Fibroblast of gingiva (primary cell): ENCODE measurements at places on chromosomes 5 and 9.
A peak's percentile ranks its signal among the peaks of the same experiment; 100 is the strongest.

- no peak for DNase-seq
These were observed 17.8 kb downstream of the CDKN2A start for GRCh38 chr9:21976334-21976875.

- no peak for DNase-seq
These were observed 3.4 kb downstream of the LRRC70 start for GRCh38 chr5:62581836-62582597.

GRCh38 chr5:126443374-126443851 lies 20.2 kb downstream of the GRAMD2B start:
- no peak for DNase-seq

DNA sequence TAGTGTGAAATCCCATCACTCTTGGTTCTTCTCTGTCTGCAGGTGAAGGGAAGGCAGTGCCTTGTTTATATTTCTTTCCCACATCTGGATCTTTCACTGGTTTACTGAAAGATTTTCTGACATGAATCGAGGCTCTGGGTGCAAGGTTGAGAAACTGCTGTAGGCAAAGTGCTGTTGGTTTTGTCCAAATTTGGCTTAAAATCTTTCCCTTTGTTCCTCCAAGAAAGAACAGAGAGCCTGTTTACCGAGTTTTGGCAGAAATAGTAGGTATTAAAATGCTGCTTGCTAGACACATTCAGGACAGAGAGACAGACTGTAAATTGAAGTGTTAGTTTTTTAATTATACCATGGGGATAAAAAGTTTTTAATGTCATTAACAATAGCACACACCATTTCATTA lies 21.5 kb downstream of the SKP2 start:
- DNase-seq, result no peak

DNA sequence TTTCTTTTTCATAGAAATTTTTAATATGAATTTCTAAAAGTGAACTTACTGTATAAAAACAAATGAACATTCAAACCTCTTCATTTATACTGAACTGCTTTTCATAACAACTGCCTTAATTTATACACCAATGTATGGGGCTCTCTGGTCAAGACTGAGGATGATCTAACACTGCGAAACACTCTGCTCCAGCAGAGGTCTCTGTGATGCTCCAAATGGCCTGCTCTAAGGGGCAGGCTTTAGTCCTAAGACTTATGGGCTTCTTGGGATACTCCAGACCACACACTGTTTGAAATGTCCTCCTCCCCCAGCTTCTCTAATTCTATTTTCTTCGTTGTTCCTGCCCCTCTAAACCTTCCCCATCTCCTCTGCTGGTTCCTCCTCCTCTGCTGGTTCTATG lies 58.5 kb downstream of the LIFR start:
- peak; percentile 11 for DNase-seq

DNA sequence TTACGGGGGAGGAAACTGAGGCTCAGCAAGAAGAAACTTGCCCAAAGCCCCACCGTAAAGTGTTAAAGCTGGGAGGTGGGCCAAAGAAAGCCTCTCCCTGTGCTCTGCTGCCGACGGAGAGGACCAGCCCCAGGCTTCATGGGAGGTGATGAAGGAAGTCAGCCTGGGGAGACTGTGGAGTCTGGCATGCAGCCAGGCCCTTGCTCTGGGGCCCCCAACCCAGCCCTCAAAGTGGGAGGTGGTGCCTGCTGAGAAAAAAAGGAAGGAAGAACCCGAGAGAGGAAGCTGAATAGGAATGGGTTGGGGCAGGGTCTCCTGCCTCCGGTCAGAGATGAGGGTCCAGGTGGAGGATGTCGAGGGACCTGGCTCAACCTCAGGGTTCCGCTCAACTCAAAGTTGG lies 3.8 kb downstream of the RNF44 start:
- DNase-seq, result no peak

- no peak for DNase-seq
These were observed 47.2 kb downstream of the COL5A1 start for GRCh38 chr9:134688661-134689320.

DNA sequence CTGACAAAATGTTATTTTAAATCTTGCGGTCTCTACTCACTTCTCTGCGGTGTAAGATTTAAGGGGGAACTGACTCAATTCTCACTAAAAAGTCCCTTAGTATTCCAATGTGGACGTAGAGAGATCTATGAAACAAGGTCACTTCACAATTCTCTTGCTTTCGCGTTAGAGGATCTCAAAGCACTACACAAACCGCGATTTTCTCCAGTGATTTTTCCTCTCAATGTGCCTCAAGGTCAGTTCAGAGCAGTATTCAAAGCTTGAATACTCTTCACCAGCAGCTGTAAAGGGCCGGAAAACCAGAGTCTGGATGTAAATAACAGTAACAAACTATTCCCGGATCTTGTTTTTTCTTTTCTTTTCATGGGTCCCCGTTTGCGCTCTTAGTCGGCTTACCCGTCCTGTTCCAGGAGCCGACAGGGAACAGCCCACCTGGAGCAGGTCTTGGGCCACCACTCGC lies 128.2 kb downstream of the TMEM161B start:
- DNase-seq, result no peak

- DNase-seq, result peak; percentile 82
These were observed 61.9 kb upstream of the ELL2 start for GRCh38 chr5:96023518-96023917.

DNA sequence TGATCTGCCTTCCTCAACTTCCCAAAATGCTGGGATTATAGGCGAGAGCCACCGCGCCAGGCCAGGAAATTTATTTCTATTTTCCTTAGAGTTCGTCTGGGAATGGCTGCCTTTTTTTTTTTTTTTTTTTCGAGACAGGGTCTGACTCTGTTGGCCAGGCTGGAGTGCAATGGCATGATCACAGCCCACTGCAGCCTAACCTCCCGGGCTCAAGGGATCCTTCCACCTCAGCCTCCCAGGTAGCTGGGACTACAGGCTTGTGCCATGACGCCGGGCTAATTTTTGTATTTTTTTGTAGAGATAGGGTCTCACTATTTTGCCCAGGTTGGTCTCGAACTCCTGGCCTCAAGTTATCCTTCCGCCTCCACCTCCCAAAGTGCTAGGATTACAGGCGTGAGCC lies 888 bp upstream of the LAMC3 start:
- DNase-seq, result no peak

DNA sequence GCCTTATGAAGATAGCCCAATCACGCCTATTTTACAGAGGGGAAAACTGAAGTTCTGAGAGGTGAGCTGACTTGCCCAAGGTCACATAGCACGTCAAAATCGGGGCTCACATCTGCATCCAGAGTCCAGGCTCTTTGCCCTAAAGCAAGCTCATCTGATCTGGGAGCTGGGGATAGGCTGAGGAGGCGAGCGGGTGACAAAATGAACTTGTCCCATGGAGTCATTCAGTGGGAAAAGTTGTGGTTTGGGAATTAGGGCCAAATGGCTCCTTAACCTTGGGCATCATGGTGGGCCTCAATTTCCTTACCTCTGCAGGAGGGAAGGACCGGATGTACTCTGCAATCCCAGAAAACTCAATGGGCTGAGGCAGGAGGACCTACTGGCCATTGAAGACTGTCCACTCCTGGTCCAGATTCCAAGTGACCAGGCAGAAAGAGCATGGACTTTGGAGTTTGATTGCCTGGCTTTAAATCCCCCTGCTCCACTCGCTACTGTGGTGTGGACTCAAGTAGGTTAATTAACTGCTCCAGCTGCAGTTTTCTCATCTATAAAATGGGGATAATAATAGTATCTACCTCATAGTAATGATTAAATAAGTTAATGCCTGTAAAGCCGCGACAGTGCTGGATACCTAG lies 160.4 kb downstream of the RGS3 start:
- DNase-seq, result no peak

GRCh38 chr5:175692235-175692995 lies 34.5 kb downstream of the HRH2 start:
- DNase-seq, result no peak

DNA sequence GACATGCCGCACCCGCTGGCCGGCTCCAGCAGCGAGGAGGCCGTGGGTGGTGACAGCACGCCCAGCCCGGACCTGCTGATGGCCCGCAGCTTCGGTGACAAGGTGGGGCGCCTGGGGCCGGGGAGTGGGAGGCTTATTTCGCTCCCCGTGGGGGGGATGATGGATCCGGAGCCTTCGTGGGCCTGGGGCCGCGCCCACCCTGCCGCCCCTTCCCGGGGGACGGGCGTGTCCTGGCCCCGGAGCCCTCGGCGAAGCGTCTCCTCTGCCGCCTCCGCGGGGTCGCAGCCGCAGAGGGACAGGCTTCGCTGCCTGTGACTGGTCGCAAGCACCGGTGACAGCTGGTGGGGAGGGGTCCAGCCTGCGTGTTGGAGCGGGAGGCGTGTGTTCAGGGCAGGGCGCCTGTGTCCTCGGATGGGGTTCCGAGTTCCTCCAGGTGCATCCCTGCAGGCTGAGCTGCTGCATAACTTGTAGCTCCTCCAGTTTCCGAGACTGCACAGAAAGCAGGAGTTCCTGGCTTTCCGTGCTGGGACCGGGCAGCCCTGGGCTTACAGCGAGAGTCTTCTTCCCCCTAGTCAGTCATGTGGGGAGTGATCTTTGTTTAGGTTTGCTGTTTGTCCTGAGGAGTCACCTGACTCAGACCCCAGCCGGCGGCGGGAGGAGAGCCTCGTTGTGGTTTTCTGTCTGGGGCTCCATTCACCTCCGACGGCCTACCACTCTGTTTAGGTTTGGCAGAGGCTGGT lies 666 bp downstream of the SNX30 start:
- DNase-seq, result peak; percentile 12

- DNase-seq, result no peak
These were observed 1.1 kb downstream of the CFAP77 start for GRCh38 chr9:132411091-132411508.

- no peak for DNase-seq
These were observed 6.4 kb upstream of the ANKRD31 start for GRCh38 chr5:75243100-75243499.

- peak; percentile 76 for DNase-seq
These were observed at the start of gene MGAT4B for GRCh38 chr5:179806250-179807048. TSS of gene MGAT4B (minus strand) at chr5:179806866. CDS start at chr5:179806583, 283 bp downstream.

DNA sequence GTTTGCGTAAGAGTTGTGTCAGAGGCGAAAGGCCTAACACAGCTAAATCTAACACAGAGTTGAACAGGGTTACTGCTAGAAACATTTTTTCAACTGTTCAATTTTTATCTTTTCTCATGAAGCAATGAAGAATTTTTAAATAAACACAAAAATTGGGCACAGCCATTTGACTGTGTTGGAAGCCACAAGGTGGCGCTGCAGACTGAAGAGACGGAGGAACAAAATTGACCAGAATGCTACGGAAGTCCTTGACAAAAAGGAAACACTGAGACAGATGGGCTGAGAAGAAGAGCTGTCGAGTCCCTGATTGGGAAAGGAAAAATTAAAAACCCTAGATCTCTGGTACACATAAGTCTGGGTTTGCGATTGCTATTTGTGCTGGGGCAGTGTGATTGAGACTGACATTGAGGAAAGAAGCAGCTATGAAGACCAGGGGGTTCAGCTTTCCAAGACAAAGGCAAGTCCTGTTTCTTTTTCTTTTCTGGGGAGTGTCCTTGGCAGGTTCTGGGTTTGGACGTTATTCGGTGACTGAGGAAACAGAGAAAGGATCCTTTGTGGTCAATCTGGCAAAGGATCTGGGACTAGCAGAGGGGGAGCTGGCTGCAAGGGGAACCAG lies at the start of gene PCDHB9:
Gene PCDHB9, plus strand, starts transcription at position 265 of the 616 bp plus-strand sequence. Its CDS starts 158 bp downstream, at position 423.
- no peak for DNase-seq

GRCh38 chr9:69425136-69425801 lies 100.3 kb downstream of the ENTREP1 start:
- no peak for DNase-seq

GRCh38 chr5:133991171-133991910 lies 13.4 kb downstream of the VDAC1 start:
- DNase-seq, result no peak

DNA sequence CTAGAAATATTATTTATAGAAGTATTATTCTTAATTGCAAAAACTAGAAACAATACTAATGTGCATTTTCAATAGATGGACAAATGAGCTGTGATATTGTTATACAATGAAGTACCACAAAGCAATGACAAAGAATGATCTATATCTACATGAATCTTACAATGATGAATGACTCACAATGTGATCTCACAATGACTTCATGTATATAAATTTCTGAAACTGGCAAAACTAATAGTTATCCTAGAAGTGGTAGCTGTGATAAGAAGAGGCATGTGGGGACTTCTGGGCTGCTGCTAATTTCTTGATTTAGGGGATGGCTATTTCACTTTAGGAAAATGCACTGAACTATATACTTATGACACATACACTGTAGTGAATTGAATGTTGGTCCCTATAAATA lies 396.0 kb upstream of the ZNF608 start:
- DNase-seq, result no peak

- DNase-seq, result no peak
These were observed 337.6 kb upstream of the SEMA6A start for GRCh38 chr5:116912221-116912620.

DNA sequence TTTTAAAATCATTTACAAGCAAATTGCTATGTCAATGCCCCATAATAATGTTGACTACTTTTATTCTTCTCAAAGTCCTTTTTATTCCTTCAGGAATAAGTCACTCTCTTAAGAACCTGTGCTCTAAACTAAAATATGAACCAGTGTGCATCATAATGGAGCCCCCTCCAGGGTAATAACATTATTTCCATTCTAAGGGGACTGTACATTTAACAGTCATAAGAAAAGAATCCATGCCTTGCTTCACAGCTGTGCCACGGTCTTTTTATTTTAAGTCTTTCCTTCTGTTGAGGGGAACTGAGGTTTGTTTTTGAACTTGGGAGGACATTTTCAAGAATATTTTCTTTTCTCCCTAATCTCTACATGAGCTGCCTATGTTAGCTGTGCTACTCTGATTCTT lies 297.6 kb downstream of the MAN2A1 start:
- no peak for DNase-seq

DNA sequence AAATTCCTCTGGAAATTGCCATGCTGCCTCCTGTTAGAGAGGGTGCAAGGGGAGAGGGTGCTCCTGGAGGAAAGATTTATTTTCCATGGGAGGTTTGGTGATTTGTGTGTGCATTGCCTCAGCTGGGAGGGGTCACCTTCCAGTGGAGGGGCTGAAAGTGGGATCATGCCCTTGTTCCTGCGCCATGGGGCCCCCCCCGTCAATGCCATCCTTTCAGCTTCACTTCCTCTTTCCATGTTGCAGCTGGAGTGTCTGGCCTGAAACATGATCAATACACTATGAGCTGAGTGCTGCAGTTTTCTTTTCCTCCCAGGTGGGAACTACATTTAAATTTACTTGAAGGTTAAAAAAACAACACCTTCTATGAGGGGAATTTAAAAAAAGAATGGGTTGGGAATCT lies 176.8 kb downstream of the MELK start:
- no peak for DNase-seq
